ENCODE measurements at places on chromosomes 7 and 10.

DNA sequence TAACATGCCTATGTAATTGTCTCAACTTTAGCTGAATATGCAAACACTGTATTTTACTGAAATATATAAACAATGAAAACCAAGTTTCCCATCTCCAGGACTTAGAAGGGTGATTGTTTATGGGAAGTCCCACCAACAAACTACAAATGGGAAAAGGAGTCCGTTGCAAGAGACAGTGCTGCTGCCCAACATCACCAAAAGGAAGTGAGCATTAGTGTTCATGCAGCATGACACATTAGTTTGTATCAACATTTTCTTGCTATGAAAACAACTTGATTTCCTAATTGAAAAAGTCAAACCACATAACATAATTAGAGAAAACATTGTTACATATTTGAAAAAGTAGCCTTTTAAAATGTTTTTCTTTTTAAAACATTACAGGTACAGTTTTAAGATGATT lies 138.5 kb downstream of the ZNF438 start:
- no peak for DNase-seq

GRCh38 chr10:124127965-124128810 lies 34.8 kb upstream of the CHST15 start:
- DNase-seq: no peak

DNA sequence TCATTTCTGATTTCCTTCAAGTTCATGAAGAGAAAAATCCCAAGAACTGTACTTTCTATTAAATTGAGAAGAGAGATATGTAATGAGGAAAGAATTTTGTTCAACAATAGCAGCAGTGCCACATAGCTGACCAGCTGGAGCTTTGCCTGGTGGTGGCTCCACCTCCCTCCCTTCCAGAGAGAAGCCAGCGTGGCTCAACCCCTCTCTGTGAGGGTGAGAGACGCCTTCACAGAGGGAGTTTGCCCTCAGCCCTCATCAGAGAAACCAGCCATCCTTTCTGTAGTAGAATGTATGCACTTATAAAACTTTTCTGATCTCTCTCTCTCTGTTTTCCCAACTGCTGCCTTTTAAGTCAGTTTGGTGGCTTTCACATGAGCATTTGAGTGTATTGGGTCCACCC lies 20.5 kb upstream of the COL1A2 start:
- peak; percentile 90 for DNase-seq

DNA sequence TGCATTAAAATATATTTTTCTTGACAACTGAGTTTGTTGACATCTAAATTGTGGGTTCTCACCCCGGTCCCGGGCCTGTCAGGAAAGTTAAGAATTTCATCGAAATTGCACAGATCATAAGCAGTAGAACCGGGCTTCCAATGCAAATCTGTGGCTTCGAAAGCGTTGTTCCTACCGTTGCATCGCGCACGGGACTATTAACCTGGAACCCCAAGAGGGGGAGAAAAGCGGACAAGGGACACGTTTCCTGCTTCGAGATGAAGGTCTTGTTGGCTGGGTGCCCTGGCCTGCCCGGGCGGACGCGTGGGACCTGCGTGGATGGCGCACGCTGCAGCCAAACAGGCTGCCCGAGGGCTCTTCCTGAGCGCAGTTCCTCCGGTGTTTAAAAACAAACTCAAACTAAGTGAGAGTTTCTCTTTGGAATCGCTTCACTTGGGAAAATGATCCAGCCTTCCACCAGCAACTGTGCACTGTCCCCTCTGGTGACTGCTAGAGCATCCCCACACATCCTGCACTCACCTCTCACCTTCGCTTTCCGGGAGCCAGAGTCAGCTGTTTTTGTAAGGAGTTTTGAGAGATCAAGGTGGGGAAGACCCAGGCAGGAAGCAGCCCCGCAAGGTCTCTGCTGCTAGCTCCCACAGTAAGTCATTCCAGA lies 5.1 kb upstream of the TBX20 start:
- DNase-seq: no peak

DNA sequence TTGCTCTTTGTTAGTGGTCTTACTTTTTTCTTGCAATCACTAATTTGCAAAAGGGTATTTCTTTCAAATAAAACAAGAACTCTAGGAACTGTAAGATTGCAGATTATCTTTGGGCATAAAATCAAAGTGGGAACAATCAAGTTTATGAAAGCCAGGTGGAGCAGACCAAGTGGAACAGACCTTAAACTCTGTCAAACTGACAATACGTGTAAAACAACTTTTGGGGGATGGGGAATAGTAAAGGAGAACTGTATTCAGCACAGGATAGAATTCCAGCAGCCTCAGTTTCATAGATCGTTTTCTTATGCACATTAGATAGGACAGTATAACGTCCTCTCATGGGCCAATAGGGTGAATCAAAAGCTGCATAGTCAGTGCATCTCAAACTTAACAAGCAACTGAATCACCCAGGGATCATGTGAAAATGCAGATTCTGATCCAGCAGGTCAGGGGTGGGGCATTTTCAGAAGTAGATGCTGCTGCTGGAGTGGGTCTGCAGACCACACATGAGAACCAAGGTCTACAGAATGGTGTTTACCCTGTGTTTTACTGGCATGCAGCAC lies 120.7 kb downstream of the PIP4K2A start:
- no peak for DNase-seq

DNA sequence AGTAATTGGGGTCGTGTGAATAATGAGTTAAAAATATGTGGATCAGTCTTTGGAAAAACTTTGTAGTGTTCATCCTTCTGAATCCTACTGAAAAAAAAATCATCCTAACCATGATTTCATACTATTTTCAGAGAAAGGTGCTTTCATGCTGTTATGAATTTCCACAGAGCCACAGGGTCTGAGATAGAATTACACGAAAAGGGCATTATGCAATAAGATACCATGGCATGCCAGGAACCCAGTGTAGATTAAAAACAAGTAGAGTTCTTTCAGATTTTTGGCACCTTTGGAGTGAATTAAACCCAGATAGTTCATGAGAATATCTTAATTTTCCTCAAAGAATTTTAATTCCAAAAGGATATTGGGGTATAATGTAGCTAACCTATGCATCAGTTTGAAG lies 47.5 kb upstream of the AGMO start:
- DNase-seq: no peak

- no peak for DNase-seq
Measured at GRCh38 chr10:17816199-17816598, 7.1 kb downstream of the MRC1 start.

GRCh38 chr7:24356718-24357386 lies 72.9 kb downstream of the NPY start:
- no peak for DNase-seq

DNA sequence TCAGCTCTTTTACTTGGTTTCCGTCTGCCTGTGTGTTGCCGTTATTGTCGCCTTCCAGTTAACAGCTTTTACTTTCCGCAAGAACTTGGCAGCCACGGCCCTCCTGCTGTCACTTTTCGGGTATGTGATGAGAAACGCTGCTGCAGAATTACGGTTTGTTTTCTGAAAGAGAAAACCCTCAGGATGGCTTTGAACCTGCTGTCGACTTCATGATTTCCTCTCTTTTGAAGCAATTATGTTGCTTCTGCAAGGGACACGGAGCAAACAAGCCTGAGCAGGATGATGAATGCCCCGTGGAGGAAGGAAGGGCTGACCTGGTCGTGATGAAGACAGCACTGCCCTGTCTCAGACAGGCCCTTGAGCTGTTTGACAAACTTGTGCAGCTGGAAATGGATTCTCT lies 339.8 kb downstream of the ABCA13 start:
- DNase-seq: no peak

- no peak for DNase-seq
Measured at GRCh38 chr10:36117231-36117630, 475.1 kb upstream of the FZD8 start.

Measured in smooth muscle cell of the brain vasculature (primary cell).